HuH-7 (cell line): ENCODE measurements at places on chromosomes 6 and 20.

GRCh38 chr20:20022498-20022897, 5.3 kb downstream of the NAA20 start:
- DNase-seq: no peak

GRCh38 chr6:25371037-25371347, 91.8 kb downstream of the CARMIL1 start:
- no peak for DNase-seq

GRCh38 chr6:73024598-73024997, 200.7 kb downstream of the KHDC1L start:
- no peak for DNase-seq

- no peak for DNase-seq
Measured at GRCh38 chr20:20037960-20038359, 14.3 kb downstream of the CRNKL1 start.

DNA sequence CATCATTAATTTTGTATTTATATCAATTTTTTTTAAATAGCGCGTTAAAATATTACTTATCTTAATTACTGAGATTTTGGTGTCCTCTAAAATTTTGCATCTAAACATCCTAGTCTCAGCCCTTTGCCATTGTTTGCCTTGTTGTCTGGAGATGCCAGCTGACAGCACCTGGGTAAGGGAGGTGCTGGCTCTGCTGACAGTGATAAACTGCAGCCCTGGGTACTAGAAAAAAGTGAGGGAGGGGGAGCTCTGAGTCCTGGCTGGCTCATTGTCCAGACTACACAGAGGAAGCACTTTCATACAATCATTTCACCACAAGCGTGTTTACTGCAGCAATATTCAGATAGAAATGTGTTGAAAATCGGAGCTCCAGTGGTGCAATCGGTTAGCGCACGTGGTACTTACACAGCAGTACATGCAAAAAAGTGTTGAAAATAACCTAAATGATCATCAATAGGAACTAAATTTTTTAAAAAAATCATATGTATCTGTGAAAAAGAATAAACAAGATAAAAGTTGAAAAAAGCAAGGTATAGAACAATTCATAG, 18.5 kb upstream of the UBR2 start:
- no peak for DNase-seq

DNA sequence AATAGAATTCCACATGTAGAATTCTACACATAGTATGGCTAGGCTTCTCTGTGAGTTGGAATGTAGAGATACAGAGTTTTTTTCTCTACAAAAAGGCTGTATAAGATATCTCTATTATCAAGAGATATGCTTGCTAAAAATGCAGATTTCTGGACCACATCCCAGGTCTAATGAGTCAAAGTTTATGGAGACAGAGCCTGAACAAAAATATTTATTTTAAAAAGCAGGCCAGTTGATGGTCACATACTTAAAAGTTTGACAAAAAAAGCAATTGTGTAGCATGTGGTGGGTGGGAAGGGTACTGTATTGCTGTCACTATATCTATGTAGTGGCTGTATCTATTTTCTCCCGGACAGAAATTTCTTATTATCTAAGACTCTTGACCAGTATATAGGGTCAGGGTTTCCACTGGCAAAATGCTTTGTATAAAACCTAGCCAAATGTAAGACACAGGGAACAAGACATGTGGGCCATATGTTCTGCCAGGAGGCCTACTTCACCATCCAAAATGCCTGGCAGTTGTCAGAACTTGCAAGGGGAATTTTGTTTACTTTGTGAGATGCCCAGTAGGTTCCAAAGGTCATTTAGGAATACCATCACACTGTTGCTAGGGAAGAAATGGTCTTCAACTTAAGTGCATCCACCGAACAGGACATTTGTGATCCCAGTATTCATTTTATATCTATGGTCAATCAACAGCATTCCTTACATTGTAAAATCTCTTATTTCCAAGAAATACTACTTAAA, 60.6 kb downstream of the SHPRH start:
- peak; percentile 8 for DNase-seq

GRCh38 chr6:32213649-32214048, 10.2 kb downstream of the NOTCH4 start:
- DNase-seq: no peak
